ENCODE measurements at places on chromosomes 13 and 19.

DNA sequence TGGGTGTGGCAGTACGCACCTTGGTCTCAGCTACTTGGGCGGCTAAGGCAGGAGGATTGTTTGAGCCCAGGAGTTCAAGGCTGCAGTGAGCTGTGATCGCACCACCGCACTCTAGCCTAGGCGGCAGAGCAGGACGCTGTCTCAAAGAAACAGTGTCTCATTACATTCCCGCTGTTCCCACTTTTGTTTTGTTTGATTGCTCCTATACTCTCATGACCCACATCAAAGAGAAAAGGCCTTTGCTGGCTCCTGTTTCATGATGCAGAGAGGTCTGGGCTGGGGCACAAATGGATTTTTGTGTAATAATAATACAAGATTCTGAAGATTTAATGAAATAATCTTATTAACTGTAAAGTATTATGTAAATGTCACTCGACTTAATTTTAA, 85.7 kb downstream of the LACC1 start:
- DNase-seq: no peak

DNA sequence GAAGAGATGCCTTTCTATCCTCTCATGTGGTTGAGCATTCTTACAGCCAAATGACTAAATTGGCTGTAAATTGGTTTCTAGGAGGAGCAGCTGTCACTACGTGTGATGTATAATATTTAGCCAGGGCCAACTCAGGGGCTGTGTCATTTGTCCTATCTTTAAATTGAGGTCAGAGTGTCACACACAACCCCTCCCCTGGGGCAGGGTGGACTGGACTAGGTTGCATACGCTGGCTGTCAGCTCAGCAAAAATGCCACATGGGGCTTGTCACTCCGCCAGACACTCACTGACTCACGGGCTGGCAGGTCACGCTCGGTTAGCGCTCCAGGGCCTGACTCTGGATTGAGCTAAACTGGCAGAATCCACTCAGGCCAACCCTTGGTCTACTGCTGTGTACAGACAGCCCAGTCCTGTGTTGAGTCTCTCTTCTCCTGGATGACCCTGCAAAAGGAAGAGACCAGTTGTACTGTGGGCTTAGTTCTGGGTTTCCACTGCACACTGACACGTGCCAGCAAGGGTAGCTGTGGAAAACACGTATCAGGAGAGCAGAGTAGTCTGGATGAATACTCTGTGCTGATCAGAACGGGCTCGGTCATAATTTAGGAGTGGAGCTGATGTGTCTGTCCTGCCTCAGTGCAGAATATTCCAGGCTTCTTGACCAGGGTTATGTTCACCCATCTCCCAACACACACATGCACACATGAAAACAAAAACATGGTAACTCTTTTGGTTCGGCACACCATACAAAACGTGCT, 29.1 kb downstream of the SHISA2 start:
- DNase-seq: no peak

DNA sequence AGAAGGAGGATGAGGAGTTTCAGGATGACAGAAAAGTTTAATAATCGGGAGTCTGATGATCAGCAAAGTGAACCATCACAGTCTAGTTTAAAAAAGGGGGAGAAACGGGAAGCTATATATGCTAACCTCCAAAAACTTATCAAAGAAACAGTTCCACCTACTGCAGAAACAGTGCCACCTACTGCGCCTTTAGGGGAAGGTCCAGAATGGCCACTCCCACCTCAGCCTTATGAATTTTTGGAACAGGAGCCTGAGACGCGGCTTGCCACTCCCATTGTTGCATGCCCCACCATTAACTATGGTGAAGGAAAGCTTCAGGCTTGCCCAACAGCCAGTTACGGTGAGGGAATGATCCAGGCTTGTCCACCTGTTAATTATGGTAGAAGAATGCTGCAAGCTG, 929.0 kb downstream of the SLITRK6 start:
- no peak for DNase-seq

DNA sequence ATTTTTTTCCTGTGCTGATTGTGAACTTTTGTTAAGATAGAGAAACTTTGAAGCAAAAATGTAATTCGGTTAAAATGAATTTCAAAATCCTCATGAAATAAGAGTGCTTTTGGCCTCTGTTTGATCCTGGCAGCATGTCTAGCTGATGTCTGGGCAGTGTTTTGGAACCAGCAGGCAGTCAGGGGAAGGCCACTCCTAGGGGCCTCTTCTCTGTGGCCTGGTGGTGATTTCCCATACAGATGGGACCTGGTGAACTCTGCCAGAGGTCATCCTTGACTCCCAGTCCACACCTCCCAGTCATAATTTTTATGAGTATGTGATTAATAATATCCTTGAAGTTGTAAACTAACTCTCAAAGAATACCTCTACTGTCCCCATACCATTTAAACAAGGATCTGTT, 226.6 kb downstream of the PCCA start:
- no peak for DNase-seq

GRCh38 chr19:52227196-52227940, 37.5 kb downstream of the PPP2R1A start:
- no peak for DNase-seq

DNA sequence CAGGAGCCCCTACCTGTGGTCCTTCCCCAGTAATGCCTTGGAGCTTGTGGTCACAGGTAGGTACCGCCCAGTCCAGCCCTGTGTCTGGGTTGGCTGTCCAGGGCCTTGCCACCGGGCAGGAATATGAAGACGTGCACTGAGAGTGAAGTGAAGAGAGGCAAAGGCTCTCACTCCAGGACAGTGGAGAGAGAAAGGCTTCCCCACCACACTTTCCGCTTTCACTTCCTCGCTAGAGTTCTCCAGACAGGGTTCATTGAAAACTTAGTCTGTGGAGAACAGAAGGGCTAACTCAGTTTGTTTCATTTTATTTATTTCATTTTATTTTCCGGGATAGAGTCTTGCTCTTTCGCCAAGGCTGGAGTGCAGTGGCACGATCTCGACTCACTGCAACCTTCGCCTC, 14.2 kb downstream of the FCAR start:
- no peak for DNase-seq

DNA sequence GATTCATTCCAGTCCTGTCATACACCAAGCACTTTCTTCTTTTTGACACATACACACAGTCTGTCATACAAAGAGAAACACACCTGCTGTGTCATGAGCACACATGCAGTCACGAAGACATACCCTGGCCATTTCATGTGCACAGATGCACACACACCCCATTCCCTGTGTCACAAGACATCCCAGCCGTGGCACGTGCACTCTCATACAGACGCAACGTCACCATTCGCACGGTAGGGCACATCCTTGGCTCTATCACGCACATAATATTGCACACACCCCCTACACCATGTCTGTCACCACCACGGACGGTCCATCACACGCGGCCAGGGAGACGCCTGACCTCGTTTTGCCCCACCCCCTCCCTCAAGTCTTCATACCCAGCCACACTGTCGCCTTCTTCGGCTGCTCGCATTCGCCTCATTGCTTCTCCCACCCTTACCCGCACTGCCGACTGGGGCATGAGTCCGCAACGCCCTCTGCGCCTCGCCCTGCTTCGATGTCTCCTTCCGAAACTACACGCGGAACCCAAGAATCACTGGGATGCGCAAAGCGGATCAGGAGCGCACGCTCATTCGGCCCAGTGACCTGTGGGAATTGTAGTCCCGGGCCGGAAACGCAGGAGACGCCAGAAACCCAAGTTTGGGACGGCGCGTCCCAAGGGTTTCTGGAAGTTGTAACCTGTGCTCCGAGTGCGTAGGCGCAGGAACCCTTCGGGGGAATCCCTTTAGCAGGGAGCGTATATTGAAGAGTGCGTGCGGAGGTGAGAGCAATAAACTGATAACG, 6.8 kb upstream of the ZNF283 start:
- peak; percentile 26 for DNase-seq

DNA sequence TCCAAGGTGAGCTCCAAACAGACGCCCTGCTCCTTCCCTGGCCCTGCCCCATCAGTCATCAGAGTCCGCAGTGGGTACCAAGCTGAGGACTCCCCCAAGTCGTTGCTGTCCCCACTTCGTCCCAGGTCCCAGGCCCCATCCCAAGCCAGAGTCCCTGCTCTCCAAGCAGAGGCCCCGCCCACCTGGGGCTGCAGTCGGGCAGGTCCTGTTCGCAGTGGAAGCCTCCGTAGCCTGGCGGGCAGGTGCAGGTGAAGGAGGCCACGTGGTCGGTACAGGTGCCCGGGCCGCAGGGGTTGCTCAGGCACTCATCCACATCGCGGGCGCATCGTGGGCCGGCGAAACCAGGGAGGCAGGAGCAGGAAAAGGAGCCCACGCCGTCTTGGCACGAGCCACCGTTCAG, 19.4 kb downstream of the NOTCH3 start:
- DNase-seq: no peak

DNA sequence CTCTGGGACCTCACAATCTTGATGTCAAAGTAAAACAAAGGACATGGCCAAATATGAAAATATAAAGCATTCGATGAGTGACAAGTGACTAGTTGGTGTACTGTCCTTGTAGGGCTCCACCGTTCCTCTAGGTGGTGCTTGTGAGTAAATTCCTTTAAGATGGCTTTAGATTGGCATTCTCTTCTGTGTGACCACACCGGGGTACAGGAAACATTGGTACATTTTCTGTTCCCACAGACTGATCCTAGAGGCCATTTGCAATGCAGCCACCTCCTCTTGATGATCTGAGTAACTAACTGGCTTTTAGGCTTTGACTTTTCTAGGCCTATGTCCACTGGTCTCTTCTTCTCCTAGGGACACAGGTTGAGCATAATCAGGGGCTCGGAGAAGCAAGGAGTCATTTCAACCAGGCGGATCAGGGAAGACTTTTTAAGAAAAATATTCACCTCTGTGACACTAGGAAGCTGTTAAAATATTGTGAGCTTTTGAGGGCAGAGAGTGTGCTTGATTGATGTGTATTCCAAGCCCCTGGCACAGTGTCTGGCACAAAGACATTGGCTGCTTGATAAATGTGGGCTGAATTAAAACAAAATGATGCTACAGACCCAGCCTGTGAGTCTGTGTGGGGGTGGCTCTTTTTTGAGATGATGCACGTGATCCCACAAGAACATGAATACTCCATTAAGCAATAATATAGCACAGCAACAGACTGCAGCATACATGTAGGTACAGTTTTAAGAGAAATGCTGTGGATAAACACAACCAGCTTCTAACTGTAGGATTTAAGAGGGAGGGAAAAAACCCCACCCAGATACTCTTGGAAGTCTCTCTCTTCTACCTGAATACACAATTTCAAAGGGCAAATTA, 21.0 kb downstream of the EPSTI1 start:
- DNase-seq: peak; percentile 74

GRCh38 chr13:27712421-27712820, 79.9 kb upstream of the GSX1 start:
- peak; percentile 33 for DNase-seq

DNA sequence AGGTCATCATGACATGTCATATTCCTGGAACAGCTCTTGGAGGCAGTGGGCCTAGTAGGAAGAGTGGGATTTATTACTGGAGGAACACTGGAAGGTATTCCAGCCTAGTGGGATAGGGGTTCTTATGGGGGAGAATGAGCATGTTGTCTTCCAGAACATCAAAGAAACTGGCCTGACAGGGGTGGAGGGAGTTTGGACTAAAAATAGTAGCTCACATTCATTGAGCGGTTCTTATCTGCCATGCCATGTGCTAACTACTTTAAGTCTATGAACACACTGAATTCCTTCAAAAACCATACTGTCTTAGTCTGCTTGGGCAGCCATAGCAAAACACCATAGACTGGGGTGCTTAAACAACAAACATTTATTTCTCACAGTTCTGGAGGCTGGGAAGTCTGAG, 413.6 kb downstream of the HS6ST3 start:
- no peak for DNase-seq

- DNase-seq: no peak
These were observed 7.0 kb upstream of the LILRA4 start for GRCh38 chr19:54345938-54346386.

DNA sequence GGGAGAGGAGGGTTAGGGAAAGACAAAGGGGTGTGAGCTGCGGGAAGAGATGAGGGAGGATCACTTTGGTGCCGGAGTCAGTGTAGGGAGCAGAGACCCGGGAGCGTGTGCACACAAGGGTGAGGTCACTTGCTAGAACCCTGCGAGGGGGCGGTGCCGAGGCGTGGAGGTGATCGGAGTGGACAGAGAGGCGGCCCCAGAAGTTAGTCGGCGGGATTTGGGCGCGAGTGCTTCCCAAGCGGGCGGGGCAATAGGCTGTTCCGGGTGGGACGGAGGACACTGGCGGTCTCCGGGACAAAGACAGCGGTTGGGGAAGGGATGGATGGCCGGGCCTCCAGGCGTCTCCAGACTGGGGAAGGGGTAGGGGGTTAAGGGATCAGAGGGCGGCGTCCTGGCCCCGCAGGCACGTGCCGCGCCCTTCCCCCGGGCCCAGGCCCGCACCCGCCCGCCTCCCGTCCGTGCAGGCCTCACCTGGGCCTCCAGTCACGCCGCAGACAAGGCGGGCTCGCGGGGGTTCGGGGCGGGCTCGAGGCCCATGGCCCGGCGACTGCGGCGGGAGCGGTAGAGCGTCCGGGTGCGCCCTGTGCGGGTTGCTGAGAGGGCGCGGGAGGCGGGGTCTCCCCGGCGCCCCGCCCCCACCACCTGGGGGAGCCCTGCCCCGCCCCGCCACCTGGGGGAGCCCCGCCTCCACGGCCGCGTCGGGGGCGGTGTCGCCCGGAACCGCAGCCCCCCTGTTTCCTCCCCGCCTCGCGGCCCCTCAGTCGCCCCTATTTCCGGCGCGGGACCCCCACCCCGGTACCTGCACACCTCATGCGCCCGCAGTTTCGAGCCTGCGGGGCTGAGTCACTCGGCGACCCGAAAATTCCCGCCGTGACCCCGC, at the start of gene LPAR2:
Gene LPAR2, minus strand, starts transcription at position 600 of the 880 bp plus-strand sequence. CDS start 945 bp downstream, outside the sequence.
- DNase-seq: peak; percentile 81

- no peak for DNase-seq
These were observed 213.8 kb downstream of the KCTD12 start for GRCh38 chr13:76672420-76672819.

- no peak for DNase-seq
These were observed 13.8 kb downstream of the SIPA1L3 start for GRCh38 chr19:37920591-37921450.

DNA sequence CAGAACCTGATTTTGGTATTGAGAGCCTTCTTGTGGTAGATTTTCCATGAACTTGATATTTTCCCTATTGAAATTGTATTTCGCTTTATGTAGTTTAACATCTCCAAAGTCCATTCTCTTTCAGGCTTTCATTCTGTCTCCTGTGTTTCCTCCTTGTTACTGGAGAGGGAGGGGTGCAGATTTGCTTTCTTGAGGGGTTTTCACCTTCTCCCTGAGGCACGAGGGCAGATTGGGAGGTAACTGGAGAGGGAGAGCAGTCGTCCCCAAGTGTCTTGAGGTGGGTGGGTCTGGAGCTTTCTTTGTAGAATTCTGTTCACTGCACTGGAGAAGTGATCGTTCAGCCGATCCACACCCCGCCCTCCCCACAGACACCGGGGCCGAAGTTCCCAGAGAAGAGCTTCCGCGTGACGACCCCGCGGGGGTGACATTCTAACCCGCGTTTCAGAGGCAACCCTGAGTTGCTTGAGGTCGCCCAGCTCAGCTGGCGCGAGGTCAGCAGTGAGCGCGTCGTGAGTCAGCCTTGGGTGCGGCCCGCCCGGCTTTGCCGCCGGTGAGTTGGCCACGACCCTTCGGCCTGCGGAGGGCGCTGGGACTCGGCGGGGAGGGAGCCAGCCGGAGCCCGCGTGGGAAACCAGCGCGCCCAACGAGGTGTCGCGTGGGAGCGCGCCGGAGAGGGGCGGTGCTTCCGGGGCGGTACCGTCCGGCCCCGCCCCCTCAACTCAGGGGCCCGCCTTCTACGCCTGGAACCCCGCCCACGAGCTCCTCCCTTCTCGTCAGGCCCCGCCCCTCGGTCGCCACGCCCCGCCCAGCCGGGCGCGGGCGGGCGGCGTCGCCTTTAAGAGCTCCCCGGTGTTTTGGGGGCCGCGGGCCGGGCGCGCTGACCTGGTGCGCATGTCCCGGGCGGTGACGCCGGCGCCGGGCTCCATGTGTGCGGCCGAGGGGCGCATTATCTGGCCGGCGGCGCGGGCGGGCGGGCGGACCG, at the start of gene GATAD2A:
Gene GATAD2A, plus strand, starts transcription at position 797 of the 982 bp plus-strand sequence. CDS start 59,671 bp downstream, outside the sequence.
- DNase-seq: peak; percentile 91

GRCh38 chr19:46270521-46271256, 26.2 kb upstream of the HIF3A start:
- DNase-seq: no peak
